ENCODE measurements at places on chromosomes 5 and 9.

GRCh38 chr5:36089989-36090388 lies 23.3 kb upstream of the UGT3A2 start:
- DNase-seq = peak; percentile 36

DNA sequence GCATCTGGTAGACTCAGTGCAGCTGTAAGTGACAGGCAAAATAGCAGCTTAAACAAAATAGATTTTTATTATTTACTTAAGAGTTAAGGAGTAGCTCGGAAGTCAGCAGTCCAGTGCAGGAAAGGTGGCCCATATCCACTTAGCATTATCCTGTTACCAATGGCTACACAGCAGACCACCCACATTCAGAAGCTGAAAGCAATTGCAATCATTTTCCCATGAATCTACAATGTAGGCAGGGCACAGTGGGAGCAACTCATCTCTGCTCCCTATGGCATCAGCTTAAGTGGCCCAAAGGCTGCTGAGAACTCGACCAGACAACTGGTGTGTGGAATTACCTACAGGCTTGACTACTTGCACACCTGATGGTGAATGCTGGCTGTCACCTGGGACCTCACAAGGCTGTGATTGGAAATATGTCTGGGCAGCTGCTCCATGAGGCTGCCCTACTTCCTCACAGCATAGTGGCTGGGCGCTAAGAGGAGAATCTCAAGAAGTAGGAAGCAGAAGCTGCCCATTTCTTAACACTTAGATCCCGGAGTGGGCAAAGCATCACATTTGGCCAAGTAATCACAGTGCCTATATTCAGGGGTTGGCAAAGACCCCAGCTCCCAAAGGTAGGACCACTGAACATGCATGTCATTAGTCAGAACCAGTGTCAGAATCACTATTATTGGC lies 56.4 kb downstream of the SNX18 start:
- no peak for DNase-seq

- no peak for DNase-seq
These were observed 4.7 kb upstream of the SH3RF2 start for GRCh38 chr5:145931718-145932117.

GRCh38 chr5:87588316-87588715 lies 175.6 kb upstream of the CCNH start:
- DNase-seq = no peak

DNA sequence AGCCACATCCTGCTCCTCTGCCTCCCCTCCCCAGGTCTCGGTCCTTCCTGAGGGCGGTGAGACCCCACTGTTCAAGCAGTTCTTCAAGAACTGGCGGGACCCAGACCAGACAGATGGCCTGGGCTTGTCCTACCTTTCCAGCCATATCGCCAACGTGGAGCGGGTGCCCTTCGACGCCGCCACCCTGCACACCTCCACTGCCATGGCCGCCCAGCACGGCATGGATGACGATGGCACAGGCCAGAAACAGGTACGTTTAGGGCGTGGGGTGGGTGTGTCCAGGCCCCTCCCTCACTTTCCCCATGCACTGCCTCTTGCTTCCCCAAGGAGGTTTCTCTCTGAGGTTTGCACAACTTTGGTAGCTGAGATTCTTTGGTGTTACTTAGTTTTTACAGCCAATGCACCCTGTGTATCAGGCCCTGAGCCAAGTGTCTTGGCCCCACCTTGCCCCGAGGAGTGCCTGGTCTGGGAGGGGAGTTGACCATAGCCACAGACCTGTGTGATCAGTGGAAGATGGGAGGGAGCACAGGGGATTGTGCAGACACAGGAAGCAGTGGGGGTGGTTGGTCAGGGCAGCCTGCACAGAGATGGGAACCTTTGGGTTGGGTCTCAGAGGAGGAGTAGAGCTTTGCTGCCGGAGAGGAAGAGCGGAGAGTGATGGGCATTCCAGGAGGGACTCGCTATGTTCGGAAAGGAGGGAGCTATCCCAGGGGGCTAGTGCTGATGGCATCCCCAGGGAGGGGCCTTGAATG lies 50.8 kb downstream of the GSN start:
- DNase-seq = no peak

DNA sequence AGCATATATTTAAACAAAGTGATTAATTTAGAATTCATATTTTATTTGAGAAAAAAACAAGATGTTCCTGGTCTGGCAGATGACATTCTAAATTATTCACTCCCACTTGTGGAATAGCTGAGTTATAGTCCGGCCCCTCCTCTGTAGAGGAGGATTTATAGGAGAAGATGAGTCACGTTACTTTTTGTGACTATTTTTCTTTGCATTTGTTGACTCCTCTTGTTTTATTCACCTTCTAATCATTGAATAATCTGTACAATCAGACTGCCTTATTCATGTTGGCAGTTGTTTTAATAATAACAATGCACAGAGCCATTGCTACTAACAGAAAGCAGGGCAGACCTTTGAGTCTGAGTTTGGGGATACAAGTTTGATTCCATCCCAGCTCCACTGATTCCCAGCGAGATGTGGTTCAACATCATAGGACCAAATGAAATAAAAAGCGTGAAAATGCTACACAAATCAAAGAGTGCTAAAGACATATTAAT lies 23.2 kb downstream of the DOCK8 start:
- DNase-seq = no peak

DNA sequence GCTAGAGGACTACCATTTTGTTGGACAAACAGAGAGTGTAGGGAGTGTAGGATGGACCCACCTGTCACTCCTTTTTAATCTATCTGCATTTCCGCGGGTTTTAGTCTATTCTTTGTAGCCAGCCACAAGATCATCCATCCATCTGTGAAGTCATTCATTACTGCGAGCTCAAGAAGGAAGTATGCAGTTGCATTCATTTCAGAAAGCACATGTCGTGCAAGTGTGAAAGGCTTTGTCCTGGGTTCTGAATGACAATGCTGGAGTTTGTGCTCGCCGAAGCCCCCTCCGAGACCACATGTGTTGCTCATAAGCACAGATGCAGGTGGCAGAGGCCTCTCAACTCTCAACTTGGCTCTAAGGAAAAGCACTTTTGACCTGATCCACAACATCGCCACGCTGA lies 70.3 kb upstream of the BASP1 start:
- no peak for DNase-seq

- DNase-seq = no peak
These were observed 3.7 kb upstream of the DUSP1 start for GRCh38 chr5:172774561-172775315.

- DNase-seq = no peak
These were observed 19.5 kb downstream of the BTNL3 start for GRCh38 chr5:181008136-181008535.

- DNase-seq = peak; percentile 77
These were observed 4.4 kb downstream of the SLC25A25 start for GRCh38 chr9:128072144-128073021.

- DNase-seq = no peak
These were observed 34.0 kb downstream of the CCNJL start for GRCh38 chr5:160278343-160278742.

GRCh38 chr9:83271665-83272071 lies 208.7 kb upstream of the RASEF start:
- DNase-seq = no peak

DNA sequence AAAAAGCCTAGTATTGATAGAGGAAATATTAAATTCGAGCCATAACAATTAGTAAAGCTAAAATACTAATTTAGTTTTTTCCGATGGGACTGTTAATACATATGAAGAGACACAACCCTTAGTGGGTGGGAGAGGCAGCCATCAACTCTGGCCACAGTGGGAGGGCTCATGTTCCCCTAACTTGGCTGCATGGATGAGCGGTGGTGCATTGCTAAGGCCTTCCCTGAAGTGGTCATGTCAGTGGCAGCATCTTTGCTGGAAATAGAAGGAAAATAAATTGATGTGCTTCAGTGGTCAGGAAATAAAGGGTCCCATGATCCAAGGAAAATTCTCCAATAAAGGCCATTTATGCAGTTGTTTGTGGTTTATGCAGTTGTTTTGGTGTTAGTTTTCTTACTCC lies 33.9 kb upstream of the F2RL2 start:
- no peak for DNase-seq

GRCh38 chr9:3795556-3795955 lies 269.8 kb upstream of the RFX3 start:
- no peak for DNase-seq

DNA sequence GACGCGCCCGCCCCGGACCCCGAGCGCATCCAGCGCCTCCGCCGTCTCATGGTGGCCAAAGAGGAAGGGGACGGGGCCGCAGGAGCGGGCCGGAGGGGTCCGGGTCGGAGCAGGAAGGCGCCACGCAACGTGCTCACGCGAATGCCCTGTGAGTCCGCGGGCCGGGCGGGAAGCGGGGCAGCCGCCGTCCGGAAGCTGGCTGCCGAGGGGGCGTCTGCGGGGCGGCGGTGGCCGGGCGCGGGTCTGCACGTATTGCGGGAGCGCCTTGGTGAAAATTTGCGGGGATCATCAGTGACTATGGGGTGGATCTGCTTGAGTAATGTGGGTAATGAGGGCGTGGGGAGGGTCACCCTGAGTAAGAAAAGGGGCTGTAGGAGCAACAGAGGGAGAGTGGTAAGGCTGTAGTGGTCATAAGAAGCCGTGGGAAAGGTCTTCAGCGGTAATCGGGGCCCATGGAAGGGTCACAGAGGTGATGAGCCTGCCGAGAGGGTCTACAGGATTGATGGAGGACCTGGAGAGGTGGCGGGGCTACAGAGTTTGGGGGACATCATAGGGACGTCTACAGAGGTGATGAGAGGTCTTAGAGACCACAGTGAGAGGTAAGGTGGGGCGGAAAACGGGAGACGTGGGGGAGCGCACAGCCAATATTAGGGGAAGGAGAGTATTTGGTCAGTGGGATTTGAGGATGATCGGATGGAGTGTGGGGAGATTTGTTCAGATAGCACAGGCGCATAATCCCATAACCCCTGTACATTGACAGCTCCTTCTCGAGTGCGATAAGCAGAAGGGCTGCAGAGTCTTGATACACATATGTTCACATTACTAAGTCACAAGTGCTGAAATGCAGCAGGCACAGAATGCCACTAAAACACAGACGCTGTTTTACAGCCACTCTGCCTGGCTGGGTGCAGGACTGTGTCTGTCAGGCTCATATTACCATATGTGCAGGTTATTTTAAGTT lies 819 bp downstream of the LSM11 start:
- no peak for DNase-seq

DNA sequence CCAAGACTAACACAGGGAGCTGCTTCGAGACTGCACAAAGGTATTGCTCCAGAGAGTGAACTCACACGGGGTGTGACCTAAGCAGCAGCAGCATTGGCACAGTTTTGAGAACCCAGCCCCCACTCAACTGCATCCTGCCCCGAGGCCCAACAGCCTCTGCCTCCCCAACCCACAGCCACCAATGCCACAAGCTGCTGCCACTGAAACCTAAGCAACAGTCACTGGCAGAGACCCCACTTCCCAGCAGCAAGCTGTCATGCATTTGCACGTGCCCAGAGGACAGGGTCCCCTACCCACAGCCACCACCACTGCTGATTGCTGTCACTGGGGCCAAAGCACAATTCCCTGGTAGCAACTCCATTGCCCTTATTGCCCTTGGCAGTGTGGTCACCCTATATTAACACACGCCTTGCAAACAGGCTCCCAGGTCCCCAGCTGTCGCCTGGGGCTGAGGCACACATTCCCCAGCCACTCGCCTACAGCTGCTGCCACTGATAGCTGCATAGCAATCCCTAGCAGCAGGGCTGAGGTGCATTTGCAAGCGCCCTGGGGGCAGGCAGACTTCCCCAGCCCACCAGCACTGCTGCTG lies 141.0 kb downstream of the AGTPBP1 start:
- no peak for DNase-seq

DNA sequence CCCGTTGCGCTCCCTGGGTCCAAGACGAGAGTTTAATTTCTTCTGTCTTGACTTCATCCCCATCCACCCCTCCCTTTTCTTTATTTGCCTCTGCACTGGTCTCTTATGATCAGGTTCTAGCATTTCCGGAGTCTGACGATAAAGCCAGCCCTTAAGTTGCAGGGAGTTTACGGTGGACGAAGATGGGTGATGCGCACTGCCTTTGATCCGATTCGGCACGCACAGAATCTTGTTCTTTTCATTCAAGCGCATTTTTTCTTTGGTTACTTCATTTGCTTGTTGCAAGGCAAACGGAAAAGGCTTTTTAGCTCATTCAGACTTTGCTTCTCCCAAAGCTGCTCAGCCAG lies 488 bp upstream of the MCTP1 start:
- DNase-seq = no peak

GRCh38 chr9:103991698-103992097 lies 102.4 kb upstream of the SMC2 start:
- DNase-seq = no peak

- no peak for DNase-seq
These were observed 21.0 kb upstream of the GSN start for GRCh38 chr9:121246821-121247561.

DNA sequence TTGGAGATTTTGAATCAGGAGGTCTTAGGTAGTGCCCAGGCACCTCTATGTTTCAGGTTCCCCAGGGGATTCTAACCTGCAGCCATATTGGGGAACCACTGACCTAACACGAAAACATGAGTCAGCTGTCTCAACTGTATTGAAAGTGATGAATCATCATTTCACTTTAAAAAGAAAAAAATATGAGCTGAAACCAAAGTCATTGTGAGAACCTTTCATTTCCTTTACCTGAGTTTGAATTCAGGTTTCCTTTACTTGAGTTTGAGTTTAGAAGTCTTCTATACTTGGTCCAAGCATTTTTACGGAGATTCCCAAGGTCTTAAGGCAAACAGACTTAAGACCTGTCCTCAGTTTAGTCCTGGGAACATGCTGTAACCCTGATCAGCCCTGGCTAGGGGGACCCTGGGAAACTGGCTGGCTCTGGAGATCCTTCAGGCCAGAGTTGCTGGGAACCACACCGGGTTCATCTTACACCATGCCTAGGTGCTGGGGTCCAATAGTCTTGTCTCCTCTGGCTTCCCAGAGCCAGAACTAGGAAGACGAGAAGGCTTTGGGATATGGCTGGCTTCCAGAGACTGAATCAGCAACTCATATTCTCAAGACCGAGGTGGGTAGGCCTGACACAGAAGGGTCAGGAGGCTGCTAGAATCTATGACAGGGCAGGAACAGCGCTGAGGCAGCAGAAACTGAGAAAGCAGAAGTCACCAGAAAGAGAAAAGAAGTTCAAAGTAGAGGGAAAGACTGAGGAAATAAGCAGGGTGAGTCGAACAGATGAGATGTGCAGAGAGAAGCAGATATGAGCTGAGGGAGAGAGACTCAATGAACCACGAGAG lies 16.4 kb upstream of the PDCD1LG2 start:
- no peak for DNase-seq

All from NCI-H748 treated with DMSO at 0.1 percent for 48 hours (cell line).